ENCODE measurements at places on chromosomes 7 and 10.

- no peak for DNase-seq
Measured at GRCh38 chr7:33529070-33529469, 376.3 kb upstream of the BMPER start.

- no peak for DNase-seq
Measured at GRCh38 chr10:48446785-48447184, 140.3 kb downstream of the MAPK8 start.

DNA sequence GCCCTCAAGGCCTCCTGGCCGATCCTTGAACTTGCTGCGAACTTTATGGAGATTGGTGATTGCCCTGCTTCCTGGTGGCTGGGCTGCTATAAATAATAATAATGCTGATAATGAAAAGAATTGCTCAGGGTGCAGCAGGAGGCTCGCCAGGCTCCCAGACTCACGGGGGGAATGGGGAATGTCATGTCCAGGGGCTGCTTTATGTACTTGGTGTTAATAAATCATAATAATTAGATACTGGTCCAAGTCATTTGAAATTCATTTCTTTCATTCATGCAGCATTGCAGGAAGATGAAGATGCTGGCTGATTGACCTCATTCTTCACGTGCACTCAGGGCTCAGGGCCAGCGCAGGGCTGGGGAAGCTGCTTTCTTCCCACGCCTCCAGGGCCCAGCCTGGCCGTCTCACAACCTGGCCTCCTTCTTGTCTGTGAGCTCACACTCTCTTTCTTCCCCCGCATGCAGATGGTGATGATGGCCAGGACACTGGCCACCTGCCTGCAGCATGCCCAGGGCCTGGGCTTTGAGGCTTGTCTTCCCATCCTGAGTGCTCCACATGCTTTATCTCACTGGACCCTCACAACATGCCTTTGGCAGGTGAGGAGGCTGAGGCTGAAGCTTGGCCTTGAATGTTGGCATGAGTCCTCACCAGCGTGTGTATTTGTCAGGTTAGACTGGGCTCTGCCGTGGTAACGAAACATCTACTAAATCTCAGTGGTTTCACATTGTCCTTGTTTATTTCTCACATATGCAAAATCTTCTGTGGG, 138.4 kb upstream of the TNS3 start:
- no peak for DNase-seq

- DNase-seq, result no peak
Measured at GRCh38 chr7:76509931-76510877, at the start of gene UPK3B. Gene UPK3B, plus strand, starts transcription at chr7:76510552. Its CDS starts 101 bp downstream, at chr7:76510653.

DNA sequence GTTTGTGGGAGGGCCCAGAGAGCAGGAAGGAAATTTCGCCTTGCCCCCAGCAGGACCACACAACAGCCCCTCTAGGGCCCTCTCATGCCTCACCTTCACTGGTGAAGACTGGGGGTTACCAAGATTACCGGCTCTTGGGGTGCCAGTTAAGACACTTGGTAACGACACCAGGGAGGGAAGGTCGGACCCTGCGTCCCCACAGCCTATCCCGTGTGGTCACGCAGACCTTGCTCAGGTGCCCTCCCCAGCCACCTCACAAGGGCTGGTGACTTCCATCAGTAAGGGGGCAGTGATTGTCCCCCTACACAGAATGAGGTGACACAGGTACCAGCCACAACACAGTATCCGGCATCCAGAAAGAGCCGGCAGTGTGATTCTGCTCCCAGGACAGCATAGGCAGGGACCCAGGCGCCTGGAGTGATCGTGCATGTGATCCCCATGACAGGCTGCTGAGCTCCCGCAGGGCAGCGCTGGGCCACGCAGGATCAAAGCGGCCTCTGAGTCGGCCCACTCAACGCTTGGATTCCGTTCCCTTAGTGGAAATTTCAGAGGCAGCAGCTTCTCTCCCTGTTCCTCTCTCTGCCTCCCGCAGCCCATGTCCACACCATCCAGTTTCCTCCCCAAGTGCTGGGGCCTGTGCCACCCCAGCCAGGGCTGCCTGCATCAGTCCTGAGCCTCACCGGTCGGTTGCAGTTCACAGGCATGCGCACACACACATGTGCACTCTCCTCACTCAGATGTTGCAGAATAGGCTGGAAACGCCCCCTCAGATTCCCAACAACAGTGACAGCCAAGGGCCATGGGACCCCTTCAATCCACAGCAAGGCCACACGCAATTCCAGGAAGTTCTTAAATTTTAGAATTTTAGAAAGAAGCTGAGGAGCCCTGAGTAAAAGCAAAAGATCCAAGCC, 35.8 kb downstream of the CAMK2B start:
- no peak for DNase-seq

- no peak for DNase-seq
Measured at GRCh38 chr7:96238976-96239766, 82.7 kb downstream of the SLC25A13 start.

GRCh38 chr10:69460576-69461242, 9.4 kb downstream of the TSPAN15 start:
- no peak for DNase-seq

DNA sequence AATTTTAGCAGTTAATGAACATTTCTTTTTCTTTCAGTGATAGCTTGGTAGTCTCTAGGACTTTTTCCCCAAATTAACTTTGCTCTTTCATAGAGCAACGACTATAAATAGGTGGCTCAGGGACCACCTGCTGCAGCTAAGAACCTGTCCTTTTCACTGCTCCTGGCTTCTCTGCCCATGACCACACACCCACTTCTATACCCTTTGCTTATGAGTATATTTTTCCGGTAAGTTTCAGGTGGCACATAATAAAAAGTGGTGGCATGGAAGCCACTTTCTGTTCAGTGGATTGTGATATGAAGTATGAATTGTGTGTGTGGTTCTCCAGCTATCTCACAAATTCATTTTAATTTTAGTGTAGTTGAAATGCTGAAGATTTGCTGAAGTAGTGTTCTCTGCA, 1.2 kb downstream of the ING3 start:
- DNase-seq, result no peak

DNA sequence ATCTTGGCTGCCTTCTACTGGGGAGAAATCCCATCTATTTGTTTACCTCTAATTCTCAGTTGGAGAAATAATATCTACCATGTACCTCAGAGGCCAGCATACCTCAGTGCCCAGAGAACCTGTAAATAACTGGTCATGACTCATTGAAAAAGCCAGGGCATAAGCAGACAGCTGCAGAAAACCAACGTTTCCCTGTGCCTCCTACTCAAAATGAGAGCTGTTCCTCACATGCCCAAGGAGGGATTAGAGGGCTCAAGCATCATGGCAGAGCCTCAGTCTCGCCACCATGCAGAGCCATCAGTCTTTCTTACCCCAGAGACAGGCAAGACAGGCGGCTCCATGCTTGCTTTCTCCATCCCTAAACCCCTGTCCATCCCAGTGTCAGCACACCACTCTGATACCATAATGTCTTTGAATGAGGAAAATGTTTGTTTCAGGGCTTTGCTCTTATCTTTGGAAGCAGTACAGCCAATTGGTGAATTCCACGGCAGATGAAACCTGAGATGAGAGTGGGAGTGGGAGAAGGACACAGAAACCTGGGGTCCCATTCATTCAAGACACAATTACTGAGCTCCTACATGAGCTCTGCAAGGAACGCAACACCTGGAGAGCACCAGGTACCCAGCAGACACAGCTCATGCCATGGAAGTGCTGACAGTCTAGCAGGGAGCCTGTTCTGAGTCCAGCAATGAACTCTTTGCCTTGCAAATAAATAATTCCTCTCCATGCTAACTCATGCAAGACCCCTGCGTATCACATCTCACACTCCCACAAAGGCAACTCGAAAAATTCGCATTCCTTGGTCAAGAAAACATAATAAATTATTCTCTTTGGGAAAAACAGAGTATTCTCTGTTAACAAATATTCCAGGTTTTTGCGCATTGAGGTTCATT, 21.1 kb downstream of the PON1 start:
- no peak for DNase-seq

DNA sequence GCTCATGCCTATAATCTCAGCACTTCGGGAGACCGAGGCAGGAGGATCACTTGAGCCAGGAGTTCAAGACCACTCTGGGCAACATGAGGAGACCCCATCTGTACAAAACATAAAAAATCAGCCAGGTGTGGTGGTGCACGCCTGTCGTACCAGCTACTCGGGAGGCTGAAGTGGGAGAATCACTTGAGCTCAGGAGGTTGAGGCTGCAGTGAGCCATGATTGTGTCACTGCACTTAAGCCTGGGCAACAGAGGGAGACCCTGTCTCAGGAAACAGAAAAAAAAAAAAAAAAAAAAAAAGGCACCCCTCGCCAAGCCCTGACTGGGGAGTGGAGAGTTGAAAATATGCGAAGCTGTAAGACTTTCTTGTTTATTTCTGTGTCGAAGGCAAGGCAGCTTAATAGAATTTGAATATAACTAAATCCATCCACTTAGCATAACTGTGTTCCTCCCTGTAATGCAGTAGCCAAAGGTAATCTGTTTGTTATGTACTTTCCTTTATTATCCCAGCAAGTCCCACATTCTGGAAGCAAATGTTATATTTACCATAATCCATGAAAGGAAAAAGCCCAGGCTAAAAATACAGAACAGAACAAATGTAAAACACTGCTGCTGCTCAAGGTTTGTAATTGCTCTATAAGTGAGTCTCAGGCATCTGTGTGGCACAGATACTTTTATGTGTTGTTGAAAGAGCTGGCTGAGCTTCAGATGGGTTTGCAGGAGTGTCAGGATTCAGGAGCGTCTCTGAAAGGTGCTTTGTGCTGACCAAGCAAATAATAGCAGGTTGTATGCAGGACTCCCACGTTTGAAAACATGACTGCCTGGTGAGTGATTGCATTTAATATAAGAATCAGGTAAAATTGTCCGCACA, 127.2 kb downstream of the CELF2 start:
- DNase-seq, result no peak

GRCh38 chr10:76309070-76309469, 877.6 kb downstream of the LRMDA start:
- DNase-seq, result no peak

GRCh38 chr10:132637477-132638129, 100.0 kb downstream of the INPP5A start:
- no peak for DNase-seq

DNA sequence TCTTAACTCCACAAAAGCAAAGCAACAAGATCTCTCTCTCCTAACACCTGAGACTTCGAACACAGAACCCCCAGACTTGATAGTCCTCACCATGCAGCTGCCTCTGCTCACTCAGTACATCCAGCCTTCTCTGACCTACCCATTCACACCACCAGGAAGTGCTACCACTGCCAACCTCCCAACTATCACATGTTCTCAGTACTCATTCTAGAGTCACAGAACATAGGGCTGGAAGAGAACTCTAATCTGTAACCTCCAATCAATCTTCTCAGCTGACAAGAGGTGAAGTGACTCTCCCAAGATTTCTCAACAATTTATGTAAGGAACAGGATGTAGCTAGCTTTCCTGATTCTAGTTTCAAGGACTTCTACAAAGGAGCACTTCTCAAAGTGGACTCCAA, 3.8 kb downstream of the NUDCD3 start:
- no peak for DNase-seq

- no peak for DNase-seq
Measured at GRCh38 chr7:42843205-42843800, 68.6 kb downstream of the C7orf25 start.

GRCh38 chr7:146115548-146115850, 1.1 kb upstream of the CNTNAP2 start:
- no peak for DNase-seq

- no peak for DNase-seq
Measured at GRCh38 chr7:49151146-49151545, 226.8 kb downstream of the CDC14C start.

DNA sequence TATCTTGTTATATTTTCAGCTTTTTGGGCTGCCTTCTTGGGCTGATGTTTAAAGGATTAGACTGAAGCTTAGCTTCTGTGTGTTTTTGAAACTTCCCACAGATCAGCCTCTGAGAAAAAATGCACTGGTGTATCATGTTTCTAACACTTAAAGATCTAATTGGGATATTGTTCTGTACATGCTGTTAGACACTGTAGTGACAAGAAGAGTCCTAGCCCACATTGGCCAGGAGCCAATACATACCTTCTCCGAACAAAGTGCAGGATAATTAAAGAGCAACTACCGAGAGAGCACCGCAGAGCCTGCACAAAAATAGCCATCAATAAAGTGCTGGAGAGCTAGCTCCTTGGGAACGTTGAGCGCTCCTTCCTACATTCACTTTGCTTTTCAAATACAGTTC, 289.4 kb upstream of the SP8 start:
- no peak for DNase-seq

- no peak for DNase-seq
Measured at GRCh38 chr7:11896663-11897062, 64.7 kb upstream of the THSD7A start.

DNA sequence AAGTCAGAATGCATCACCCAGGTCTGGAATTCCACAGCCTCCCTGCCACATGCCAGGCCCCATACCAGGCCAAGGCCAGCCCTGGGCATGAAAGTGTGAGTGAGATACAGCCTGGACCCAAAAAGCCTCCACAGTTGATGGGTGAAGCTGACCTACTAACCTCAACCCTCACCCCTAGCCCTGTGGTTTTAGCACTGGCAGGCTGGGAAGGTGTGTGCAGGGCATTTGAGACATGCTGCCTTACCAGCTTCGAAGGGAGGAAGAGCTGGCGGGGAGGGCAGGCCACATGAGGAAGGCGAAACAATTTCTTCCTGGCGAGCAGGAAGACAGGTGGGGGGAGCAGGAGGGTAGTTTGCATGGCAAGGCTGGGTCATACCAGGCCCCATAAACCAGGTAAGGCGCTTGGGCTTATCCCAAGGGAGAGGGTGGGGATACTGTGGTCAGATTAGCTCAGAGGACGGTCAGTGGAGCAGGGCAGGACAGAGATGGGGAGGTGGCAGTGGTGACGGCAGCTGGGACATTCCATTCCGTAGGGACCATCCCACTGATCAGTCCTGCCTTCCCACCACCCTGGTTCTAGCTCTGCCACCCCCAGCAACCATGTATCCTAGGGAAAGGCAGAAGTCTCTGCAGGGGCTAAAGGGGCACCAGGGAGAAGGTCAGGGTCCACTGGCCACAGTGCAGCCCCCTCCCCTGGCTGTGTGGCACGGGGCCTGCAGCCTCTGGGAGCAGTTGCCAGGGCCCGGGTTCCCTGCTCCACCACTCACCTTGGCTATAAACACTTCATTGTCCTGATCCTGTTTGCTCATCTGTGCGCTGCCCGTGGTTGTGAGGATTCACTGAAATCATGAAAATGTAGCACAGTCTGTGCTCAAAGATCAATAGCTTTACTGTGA, 155.8 kb downstream of the NRF1 start:
- DNase-seq, result no peak
